ENCODE measurements at places on chromosomes 4 and X.

DNA sequence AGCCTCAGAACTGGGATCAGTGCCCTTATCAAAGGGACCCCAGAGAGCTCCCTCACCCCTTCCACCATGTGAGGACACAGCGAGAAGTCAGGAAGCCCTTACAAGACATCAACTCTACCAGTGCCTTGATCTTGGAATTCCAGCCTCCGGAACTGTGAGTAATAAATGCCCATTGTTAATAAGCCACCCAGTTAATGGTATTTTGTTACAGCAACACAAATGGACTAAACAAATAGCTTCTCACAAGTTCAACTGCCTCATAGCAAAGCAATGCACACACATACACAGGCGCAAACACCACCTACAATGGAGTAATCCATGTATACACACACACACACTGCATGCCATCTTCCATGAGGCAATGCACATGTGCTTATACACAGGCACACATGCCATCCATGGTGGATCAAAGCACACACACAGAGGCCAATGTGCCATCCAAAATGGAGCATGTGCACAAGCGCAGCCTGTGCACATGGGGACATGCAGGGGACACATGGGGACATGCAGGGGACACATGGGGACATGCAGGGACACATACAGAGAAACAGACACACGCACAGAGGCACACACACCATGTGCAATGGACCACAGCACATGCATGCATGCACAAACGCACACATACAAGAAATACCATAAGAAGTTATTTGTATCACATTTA lies 137.6 kb upstream of the TBL1X start:
- DNase-seq = no peak

GRCh38 chr4:25182937-25183336 lies 22.7 kb upstream of the SEPSECS start:
- DNase-seq = no peak

- DNase-seq = no peak
Measured at GRCh38 chr4:147772056-147772455, 40.2 kb downstream of the ARHGAP10 start.

DNA sequence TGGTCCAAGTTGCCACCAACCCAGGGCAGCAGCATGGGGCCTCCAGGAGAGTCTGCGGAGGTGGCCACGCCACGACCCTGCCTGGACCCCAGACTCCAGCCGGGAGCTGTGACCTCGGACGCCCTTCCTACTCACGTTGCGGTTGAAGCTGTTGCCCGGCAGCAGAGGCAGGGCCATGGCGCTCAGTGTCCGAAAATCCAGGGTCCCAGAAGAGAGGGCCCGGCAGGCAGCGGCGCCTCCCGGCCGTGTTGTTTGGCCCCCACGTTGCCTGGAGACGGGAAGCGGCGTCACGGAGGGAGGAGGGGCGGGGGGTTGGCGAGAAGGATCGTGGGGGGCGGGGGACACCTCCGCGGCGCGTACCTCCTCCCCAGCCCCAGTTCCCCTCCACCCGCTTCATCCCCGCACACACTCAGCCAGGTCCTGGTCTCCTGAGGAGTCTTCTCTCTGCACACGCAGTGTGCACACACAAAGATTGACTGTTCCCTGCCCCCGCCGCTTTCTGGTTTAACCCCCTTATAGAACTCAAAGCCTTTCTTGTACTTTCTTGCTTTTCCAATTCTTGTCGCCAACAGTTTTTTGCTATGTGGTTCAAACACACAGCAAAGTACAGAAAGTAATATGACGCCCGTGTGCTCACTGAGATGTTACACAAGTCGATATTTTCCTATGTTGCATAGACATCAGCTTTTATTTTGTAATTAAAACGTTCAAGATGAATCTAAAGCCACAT lies at the start of gene EFHC2:
Gene EFHC2 (minus strand): TSS at position 261 of the 730 bp plus-strand sequence. CDS start 84 bp downstream, at position 177.
- DNase-seq = no peak

DNA sequence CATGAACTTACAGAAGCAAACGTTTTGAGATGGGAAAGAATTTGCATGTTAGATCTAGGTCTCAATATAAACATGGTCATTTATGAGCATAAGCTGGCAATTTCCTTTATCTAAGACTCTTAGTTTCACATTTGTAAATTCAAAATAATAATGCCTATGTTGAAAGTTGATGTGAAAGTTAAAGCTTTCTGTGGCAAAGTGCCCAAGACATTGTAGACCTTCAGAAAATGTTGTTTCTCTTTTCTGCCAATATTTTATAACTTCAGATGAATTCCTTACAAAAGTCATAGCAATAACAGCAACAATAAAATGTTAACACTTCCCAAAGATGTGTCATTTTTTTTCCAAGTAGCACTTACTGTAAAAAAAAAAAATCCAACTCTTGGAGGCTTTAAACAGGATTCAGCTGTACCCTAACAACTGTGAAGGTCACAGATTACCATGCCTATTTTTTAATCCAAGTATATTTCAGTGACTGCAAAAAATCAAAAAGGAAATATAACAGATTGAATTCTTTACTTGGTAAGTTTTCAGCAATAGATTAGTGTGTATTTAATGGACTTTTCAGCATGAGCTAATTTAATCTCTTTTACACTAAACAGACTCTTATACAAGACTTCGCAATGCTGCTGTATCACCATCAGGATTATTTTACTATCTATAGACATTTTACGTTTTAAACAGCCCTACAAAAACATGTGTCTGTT lies 206.5 kb upstream of the PDE5A start:
- no peak for DNase-seq

DNA sequence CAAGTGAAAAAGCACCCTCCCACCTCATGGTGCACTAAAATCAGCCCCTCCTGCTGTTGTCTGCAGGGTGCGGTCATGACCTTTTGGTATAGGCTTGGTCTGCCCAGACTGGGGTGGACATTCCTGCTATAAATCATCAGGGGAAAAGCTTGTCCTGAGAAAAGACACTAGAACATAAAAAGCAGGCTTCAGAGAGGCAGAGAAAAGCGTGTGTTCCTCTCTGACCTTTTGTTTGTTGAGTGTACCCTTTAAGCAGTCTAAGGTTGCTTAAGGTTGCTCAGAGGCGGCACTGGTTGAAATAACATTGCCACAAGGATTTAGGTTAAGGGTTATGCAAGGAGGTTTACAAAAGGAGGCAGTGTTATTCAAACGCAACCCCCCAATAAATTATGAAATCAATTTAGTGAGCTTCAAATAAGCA lies 43.5 kb downstream of the CCDC158 start:
- no peak for DNase-seq

GRCh38 chrX:2811271-2811670 lies 17.5 kb upstream of the GYG2 start:
- no peak for DNase-seq

DNA sequence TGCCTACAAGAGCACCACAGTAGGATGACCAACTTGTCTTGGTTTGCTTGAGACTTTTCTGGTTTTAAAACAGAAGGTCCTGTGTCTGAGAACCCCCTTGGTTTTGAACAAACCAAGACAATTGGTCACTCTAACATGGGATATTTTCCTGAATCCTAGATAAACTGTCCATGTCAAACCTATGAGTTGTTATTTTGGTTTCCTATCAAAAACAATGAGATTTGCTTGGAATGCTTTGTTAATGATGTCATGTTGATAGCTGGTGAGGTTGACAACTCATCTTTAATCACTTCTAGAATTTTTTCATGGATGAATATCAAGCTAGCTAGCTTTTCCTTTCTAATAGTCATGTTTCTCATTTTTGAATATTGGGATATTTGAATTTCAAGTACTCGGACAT lies 518.3 kb upstream of the ARX start:
- no peak for DNase-seq

- peak; percentile 79 for DNase-seq
Measured at GRCh38 chrX:119943185-119943988, at the start of gene NKAP. Gene NKAP, minus strand, starts transcription at chrX:119943751. Its CDS starts 146 bp downstream, at chrX:119943605.

DNA sequence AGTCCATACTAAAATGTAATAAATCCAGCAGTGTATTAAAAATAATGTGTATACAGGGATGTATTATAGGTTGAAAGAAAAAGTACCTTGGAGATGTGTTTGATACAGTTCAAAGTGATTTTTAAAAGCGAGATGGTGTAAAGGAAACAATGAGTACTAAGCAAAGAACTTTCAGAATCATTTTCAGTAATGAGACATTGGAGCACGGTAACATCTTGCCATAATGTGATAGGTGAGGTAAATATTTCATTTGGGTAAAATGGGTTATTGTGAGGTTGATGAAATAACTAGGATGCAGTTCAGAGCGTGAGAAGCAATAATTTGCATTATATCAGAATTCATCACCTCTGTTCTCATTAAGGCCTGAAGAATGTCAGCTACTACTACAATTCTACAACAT lies 25.9 kb downstream of the EIF2S3 start:
- no peak for DNase-seq

GRCh38 chr4:183080372-183081115 lies 18.5 kb upstream of the WWC2 start:
- DNase-seq = no peak

DNA sequence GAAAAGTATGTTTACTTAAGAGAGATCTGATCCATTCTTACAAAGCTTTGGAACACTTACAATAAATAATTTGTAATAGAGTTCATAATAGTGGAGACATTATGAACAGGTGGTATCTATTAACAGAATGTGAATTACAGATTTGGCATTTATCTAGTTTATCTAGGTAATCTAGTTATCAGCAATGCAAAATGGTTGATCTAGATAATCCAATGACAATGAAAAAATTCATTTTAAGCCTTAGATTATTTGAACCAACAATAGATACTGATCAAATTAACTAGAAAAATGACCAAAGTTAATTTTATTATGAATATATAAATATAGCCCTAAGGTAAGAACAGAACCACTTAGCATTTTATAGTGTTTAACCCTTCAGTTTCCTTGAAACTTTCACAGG lies 10.4 kb upstream of the NSUN7 start:
- no peak for DNase-seq

GRCh38 chr4:73006286-73006990 lies 63.1 kb downstream of the COX18 start:
- no peak for DNase-seq

GRCh38 chr4:122577189-122577553 lies 43.7 kb downstream of the IL21 start:
- DNase-seq = no peak

DNA sequence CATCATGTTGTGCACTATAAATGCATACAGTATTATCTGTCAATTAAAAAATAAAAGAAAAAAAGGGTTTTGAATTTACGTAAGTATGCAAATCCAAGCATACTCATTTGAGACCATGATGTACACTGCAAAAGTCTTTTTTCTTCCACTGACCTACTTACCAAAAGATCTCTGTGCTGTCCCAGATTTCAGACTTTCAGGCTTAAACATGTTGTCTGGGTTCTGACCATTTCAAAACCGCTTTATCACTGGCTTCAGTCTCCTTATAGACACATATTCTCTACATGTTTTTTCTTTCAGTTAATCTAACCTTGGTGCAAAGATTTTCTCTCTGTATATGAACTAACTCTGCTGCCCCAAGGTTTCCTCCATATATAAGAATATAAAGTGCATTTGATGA lies 58.6 kb upstream of the CXCL8 start:
- no peak for DNase-seq

GRCh38 chrX:107823456-107823855 lies 2.2 kb upstream of the MID2 start:
- DNase-seq = no peak

DNA sequence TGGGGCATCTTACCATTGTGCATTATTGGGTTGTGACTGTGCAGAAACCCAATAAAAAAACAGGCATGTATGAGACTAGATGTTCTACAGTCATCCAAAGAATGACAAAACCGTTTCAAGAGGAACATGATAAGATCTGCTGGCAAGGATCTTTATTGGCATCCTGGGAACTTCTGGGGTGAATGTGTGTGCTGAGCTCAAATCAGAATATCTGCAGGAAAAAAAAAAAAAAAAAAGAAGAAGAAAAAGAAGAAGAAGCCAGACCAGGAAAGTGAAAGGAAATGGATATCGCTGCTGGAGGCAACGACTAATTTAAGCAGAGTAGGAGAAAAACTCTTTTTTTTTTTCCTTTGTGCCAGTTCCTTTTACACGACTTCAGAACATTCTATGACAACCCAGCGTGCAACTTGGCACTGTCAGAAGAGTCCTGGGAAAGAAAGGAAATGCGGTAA lies 484.2 kb upstream of the BOD1L1 start:
- no peak for DNase-seq

- DNase-seq = peak; percentile 32
Measured at GRCh38 chrX:154370300-154371016, 4.0 kb downstream of the FLNA start.

- DNase-seq = no peak
Measured at GRCh38 chrX:29466456-29466855, 748.9 kb upstream of the MAGEB2 start.

DNA sequence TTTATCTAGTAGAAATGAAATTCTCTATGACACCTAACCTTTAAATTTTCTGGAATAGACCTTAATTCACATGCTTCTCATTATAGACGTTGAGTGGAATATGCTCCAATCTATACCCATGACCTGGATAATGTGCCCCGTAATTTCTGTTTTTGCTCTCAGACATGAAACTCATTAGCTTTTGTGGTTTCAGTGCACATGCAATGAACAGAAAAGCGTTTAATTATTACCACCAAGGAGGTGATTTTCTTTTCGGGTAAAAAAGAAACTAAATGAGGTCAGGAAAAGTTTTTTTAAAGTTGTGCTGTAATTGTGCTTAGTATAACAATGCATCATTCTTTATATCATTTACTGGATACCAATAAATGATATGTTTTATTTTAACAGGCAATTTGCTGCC lies 1703.9 kb upstream of the TENM3 start:
- no peak for DNase-seq

DNA sequence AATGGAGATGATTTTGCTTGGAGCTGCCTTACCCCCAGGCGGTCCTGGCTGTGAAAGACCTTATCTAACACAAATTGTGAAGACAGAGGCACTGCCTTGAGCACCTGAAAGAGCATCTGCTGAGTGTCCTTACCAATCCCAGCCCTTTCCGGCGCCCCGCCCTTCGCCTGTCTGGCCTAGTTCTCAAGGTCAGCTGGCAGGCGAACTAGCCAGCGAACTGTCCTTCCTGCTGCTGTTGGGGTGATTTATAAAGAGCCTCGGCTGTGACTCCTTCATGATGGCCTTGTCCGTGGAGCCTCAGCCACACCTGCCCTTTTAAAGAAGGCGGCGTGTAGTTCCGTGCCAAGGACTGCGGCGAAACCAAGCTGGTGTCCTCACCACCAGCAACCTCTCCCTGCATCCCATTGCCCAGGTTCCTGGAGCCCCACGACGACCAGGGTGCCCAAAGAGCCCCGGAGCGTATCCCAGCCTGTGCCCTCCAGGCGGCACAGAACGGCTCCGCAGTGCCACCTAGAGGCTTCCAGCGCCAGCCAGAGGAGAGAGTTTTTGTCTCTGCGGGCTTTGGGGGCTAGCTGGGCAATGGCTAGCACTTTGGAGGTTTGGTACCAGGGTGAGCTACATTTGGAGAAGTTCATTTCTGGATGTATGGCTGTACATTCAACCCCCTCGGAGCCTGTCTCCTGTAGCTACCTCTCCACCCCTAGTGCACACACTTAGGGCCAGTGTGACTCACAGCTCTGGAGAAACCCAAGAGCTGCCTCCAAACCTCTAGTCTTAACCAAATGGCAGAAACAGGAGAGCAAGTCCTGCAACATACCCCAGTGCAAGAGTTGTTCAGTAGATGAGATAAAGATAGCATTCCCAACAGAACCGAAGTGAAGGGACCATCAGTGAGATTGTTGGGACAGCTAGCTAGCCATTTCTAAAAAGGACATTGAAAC lies 36.8 kb upstream of the VMA21 start:
- DNase-seq = peak; percentile 55
